IPS-NIHi11 (cell line): ENCODE measurements at places on chromosomes 6 and 20.

- no peak for DNase-seq
These were observed 267.5 kb upstream of the OPRM1 start for GRCh38 chr6:153771577-153771976.

DNA sequence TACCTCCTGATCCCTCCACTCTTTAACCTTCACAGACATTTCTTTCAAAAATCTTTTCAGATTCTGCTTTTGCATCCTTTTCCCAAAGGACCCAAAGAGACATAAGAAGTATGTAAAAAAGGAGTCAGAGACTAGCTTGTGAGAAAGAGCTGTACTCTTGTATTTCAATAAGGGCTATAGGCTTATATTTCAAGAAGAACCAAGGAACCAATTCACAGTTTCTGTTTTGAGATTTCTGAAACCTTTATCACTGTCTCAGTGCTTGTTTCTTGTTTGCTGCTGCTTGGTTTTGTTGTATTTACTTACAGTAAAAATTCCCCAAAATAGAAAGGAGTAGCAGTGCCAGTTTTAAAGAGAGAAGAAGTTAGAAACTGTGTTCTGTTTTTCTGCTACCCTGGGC lies 461.6 kb upstream of the ID4 start:
- DNase-seq, result no peak

GRCh38 chr6:43697421-43697820 lies 9.8 kb upstream of the MRPS18A start:
- DNase-seq, result no peak

- DNase-seq, result peak; percentile 33
These were observed 122.6 kb upstream of the IFNGR1 start for GRCh38 chr6:137341681-137342195.

GRCh38 chr20:31717478-31718201 lies 5.0 kb downstream of the BCL2L1 start:
- no peak for DNase-seq

GRCh38 chr20:37381621-37382471 lies 35.9 kb downstream of the SRC start:
- no peak for DNase-seq

DNA sequence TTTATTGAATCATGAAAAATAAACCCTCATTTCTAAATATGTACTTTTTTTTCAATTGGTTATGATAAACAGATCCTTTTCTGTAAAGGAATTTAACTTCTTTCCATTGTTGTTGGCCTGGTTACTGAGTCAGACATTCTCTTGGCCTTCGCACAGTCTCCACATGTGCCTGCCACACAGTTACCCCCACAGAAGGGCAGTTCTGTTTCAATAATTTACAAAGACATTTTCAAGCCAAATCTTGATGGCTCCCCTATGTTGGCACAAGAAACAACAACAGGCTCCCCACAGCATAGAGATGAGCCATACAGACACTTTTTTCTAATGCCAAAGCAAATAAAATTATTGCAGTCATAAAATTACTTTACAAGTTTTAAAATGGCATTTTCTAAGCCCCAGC lies 55.6 kb upstream of the BEND6 start:
- no peak for DNase-seq

DNA sequence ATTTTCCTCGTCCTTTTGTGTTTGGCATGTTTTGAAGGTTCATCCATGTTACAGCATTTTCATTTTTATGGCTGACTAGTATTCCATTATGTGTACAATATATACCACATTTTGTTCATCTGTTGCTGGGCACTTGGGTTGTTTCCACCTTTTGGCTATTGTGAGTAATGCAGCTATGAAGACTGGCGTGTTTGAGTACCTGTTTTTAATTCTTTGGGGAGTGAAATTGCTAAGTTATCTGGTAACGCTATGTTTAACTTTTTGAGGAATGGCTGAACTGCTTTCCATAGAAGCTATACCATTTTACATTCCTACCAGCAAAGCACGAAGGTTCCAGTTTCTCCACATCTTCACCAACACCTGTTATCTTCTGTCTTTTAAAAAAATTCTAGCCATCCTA lies 37.0 kb upstream of the MYL9 start:
- no peak for DNase-seq
